NCI-H1436 (cell line): ENCODE measurements at places on chromosomes 12 and 14.

DNA sequence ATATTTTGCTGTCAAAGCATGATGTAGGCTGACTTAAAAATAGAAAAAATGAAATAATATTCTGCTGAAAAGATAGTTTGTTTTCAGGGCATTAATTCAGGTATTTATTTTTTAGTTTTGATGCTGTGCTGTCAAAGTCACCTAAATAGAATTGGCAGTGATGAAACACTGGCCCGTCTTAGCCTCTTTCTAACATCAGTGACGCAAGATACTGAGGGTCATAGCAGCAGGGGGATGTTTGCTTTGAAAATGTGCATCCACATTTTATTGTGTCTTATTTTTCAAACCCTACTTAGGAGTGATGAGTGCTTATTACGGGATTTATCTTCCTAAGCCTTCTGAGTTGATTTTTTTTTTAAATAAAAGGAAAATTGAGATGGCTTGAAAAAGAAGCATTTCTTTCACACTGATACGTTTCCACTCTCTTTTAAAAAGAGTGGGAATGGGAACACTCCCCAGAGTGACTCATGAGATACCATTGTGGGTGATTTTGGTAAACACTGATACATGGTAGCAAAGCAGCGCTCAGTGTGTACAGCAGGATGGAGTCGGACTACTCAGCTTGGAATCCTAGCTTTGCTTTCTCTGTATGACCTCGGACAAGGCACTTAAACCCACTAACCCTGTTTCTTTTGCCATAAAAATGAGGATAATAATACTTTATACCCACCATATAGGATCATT lies 290.8 kb downstream of the ERC1 start:
- DNase-seq = no peak

GRCh38 chr14:71647086-71647784 lies 285.0 kb upstream of the RGS6 start:
- DNase-seq = no peak

GRCh38 chr12:132445884-132446632 lies 43.9 kb upstream of the FBRSL1 start:
- DNase-seq = peak; percentile 92

DNA sequence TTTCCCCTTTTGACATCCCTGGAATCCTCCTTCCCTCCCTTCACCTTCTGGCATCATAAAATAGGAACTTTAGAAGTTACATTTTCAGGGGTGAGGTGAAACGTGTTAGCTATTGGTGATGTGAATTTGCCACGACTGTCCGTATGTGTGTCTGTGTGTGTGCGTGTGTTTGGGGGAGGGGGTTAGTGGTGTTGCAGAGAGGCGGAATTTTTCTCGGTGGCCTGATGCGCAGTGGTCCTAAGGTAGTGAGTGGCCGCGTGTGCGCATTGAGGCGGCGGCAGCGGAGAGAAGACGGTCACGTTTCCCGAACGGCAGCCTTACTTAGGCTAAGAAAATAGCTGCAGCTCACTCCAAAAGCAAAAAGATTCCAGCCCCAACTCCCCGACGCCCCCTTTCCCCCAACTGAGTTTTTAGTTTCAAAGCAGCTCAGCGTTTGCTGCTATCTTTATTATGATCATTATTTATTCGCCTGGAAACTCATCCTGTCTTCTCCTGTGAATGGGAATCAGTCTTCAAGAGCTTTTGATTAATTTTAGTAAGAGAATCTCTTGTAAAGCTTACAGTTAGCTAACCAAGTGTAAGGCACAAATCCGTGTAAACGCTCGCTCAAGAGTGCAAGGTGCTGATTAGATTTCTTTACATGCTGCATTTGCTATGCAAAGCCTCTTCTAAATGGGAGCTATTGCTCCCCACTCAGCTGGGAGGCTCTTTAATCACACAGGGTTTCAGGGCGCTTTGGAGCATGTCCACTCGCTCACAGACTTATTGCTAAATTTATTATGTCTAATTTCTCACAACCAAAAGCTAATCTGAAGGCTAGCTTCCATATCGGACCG lies 4.7 kb downstream of the FLRT2 start:
- DNase-seq = no peak
